H9 (cell line): ENCODE measurements at places on chromosomes 5 and 9.

DNA sequence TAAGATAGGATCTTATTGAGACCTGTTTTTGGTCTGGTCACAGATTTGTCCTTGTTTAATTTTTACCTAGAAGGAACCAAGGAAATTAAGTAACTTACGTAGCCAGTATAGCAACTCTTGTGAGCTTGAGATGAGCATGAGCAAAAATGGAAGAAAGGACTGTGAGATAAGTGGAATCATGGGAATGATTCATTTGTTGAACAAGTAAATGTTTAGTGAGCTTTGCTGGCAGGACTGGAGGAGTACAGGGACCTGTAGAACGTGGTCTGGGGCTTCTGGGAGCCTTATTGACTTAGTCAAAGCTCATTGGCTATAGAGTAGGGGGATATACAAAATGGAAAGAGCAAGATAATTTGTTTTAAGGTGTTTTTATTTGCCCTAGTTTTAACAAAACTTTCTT lies 3.0 kb downstream of the RAD23B start:
- DNase-seq: no peak

GRCh38 chr9:31471010-31471409 lies 913.4 kb upstream of the ACO1 start:
- DNase-seq: no peak

DNA sequence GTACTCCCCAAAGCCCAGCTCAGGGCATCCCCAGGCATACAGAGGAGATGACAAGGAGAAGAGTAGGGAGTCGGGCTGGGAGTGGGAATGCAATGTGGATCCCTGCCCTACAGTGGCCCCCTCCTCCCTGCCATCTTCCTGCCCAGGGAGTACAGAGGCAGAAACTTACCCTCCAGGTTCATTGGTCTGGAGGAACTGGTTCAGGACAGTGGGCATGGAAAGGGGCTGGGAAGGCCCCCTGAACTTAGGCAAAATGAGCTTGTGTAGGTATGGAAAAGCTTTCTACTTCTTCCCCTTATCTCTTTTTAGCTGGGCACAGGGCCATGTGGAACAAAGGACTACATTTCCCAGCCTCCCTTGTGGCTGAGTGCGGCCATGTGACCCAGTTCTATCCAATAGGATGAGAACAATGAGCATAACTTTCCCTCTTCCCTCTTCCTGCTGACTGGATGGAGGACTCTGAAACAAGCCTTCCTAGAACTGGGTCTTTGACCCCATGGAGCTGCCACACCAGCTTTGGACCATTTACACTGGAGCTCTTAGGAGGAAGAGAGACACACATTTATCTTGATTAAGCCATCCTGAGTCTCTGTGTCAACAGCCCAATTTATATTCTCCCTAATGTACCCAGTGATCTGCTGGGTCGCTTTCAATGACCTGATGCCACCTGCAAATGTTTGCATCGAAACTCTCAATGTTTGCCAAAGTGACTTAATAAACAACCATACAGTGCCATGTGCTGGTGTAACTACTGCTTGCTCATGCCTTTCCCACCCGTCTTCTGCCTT lies 25.0 kb upstream of the HMCN2 start:
- peak; percentile 72 for DNase-seq

DNA sequence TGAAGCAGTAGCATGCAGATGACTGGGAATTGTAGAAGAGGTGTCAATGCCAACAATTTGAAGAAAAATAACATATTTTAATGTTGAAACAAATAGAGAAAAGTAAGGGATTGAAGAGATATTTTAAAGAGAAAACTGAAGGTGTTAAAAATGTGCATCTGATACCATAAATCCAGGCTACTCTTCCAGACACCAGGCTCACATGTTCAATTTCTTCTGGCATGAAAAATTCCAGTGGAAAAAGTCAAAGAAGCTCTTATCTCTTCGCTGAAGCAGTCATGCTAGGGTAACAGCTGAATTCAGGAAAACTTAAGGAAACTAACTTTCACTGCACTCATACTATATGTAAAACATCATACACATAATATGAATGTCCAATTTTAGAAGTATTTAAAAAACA lies 335.0 kb downstream of the PDE4D start:
- DNase-seq: no peak

- DNase-seq: no peak
Observed at GRCh38 chr9:4027606-4028005, 272.3 kb downstream of the GLIS3 start.

- peak; percentile 71 for DNase-seq
Observed at GRCh38 chr5:179558932-179559283, 8.6 kb downstream of the RUFY1 start.

GRCh38 chr9:135655317-135655716 lies 7.8 kb upstream of the LCN9 start:
- DNase-seq: no peak

DNA sequence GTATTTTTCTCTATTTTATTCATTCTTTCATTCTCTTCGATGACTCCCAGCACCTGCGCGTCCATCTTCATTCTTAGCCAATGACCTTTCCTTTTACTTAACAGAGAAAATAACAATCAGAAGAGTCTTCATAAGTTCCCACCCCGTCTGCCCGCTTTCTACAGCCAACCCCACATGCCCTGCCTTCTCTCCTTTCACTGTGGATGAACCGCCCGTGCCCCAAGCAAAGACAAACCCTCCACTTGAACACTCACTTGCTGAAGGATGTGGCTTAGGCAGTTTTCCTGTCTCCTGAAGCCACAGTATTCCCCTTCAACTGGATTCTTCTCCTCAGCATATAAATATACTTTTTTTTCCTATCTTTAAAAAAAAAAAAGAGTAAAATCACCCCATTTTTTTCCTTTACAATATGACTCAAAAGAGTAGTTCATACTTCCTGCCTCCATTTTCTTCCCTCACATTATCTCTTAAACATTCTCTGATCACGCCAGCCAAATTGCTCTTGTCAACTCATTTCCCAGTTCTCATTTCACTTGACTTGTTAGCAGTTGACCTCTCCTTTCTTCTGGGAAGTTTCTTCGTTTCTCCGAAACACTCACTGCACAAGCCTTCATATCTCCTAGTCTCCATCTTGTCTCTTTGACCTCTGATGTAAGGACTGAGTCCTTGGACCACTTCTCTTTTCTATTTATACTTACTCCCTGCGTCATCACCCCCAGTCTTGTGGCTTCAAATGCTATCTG lies 11.1 kb downstream of the NIPSNAP3B start:
- no peak for DNase-seq
